ENCODE measurements at places on chromosomes 3 and 15.

DNA sequence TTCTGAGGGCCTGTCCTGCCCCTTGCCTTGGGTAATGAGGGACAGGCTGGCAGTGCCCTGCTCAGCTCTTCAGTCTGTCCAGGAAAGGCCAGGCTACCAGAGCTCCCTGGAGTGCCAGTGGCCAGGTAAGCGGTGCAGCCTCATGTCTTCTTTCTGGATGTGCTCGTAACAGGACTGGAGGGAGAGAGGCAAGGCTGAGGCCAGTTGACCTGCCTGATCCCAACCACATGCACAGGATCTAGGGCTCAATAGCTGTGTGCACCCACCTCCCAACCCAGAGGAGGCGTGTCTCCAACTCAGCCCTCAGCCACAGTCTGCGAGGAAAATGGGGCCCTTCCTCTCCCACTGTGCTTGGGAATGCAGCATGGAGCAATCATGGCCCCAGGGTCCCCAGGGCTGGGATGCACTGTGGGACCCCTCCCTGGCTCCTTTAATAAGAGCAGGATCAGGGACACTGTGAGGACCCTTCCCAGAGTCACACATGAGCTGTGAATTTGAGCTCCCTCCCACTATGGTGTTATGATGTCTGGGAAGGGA lies 22.5 kb downstream of the ALS2CL start:
- DNase-seq: no peak

- DNase-seq: no peak
These were observed 196.4 kb downstream of the RORA start for GRCh38 chr15:61032600-61033286.

GRCh38 chr15:47206358-47206978 lies 510.8 kb upstream of the SEMA6D start:
- DNase-seq: no peak

- no peak for DNase-seq
These were observed 4.5 kb upstream of the PARP15 start for GRCh38 chr3:122572940-122573412.

- DNase-seq: no peak
These were observed 96.8 kb downstream of the ZNF385D start for GRCh38 chr3:21654241-21654640.

- no peak for DNase-seq
These were observed 72.4 kb upstream of the SGO1 start for GRCh38 chr3:20258371-20258770.

DNA sequence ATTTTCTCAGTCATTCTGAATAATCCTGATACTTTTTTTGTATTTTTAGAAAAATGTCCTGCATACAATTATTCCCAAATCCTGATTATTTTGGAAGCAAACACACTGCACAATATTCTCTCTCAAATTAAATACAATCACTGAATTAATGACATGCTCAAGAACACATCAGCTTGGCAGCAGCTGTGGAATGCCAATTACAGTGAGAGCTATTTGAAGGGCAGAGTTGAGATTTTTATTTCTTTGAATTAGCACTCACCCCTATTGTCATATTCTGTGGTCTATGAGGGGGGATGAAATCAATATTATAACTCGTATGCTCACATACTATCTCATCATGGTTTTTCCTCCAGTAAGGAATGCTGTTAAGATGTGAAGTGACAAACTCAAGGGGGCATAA lies 312.2 kb downstream of the CNTN3 start:
- no peak for DNase-seq

DNA sequence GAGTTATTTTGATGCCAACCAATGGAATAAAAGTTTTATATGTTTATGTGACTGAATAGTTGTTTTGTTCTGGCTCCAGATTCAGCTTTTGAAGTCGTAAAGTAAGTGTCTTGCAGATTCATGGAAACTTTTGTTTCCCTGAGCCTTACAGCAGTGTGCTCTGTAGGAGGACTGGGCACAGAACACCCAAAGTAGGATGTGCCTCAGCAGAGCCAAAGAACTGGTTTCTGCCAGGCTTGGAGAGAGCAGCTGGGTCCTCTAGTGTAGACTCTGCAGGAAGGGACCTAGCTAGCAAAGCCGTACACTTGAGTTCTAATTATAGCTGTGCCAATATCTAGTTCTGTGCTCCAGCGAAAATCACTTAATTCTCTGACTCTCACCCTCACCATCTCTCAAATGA lies 261.2 kb upstream of the DNAJC19 start:
- DNase-seq: no peak
